Activated CD4-positive, alpha-beta T cell treated with anti-CD3 and anti-CD28 coated beads for 4 hours (primary cell): ENCODE measurements at places on chromosomes 1 and 21.

GRCh38 chr1:34060901-34061415 is 104.1 kb downstream of the CSMD2 start:
- DNase-seq = no peak

- no peak for DNase-seq
These were observed 175.7 kb downstream of the EIF4G3 start for GRCh38 chr1:21001042-21001441.

- no peak for DNase-seq
These were observed 3.5 kb upstream of the C1orf116 start for GRCh38 chr1:207035877-207036551.

- DNase-seq = no peak
These were observed 7.4 kb downstream of the IFFO2 start for GRCh38 chr1:18948913-18949685.

- no peak for DNase-seq
These were observed 8.1 kb upstream of the SLX9 start for GRCh38 chr21:44931501-44932407.

- no peak for DNase-seq
These were observed 111.8 kb upstream of the PRMT6 start for GRCh38 chr1:106944721-106945120.

- no peak for DNase-seq
These were observed 93.8 kb downstream of the C21orf91 start for GRCh38 chr21:17725339-17725738.

DNA sequence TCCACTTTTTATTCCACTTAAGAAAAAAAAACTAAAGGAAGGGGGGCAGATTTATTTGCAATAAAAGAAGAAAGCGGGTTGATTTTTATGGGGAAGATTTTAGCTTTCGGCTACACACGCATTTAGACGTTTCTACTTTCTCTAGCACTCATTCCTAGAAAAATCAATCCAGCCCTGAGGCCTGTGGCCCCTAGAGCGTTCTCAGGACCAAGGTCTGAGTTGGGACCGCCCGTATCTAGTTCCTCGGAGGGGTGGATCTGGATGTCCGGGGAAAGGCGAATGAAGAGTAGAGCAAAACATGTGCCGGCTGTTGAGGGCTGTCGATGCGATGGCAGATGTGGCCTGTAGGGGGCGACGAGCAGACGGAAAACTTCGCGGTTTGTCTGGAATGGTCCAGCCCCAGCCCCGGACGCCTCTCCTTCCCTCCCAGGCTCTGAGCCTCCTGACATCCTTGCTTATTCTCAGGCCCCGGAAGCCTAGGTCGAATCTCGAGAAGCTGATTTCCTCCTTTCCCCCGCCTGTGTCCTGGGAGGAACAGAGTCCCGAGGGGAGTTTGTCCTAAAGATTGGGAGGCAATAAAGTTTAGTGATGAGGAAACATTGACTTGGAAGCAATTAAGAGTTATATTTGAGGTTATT is 5.2 kb downstream of the FOXD3 start:
- DNase-seq = no peak

DNA sequence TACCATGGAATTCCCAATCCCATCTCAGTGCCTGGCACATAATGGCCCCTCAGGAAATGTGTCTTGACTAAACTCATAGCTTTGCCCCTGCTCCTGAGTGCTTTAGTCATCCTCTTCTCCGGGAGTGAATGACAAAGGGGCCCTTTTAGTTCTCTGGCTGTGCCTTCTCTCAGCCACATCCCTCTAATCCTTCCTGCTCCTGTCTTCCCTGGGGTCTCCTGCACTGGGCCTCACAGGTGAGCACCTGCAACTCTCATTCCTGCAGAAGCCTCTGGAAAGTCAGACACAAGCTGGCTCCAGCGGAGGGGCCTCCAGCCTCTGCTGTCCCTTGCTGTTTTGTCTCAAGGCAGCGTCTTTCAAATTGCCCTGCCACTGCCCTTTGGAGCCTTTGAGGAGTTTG is 14.0 kb upstream of the ETV3L start:
- no peak for DNase-seq

- DNase-seq = no peak
These were observed 44.1 kb upstream of the CYYR1 start for GRCh38 chr21:26617176-26617575.

DNA sequence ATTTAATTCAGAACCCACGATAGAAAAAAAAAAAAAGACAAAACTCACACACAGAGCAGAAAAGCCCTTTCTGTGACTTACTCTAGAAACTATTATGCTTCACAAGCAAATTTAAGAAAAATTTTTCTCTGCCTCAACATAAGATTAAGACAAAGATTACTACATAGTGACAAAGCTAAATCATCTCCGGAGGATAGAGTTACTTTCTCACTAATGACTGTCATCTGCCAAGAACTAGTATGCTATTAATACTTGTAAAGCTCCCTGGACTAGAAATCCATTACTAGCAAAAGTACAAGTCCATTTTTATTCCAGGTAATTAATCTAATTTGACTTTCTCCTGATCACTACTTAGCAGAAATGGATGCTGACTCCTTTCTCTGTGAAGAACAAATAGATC is 25.9 kb downstream of the GREM2 start:
- DNase-seq = no peak

DNA sequence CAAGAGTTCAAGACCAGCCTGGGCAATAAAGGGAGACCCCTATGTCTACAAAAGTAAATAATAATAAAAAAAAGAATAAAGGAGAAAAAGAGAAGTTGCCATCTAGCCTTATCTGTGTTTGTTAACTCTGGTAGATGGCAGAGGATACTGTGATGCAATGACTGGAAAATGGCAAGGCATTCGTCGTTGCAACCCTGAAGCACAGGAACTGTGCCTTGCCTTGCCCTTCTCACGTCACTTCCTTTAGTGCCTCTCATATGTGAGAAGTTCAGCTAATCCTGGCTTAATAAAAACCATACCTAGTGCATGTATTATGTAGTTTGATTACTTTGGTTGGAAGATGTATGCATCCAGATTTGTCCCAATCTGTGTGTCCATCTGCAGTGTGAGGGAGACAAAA is 25.8 kb upstream of the PIGC start:
- no peak for DNase-seq

DNA sequence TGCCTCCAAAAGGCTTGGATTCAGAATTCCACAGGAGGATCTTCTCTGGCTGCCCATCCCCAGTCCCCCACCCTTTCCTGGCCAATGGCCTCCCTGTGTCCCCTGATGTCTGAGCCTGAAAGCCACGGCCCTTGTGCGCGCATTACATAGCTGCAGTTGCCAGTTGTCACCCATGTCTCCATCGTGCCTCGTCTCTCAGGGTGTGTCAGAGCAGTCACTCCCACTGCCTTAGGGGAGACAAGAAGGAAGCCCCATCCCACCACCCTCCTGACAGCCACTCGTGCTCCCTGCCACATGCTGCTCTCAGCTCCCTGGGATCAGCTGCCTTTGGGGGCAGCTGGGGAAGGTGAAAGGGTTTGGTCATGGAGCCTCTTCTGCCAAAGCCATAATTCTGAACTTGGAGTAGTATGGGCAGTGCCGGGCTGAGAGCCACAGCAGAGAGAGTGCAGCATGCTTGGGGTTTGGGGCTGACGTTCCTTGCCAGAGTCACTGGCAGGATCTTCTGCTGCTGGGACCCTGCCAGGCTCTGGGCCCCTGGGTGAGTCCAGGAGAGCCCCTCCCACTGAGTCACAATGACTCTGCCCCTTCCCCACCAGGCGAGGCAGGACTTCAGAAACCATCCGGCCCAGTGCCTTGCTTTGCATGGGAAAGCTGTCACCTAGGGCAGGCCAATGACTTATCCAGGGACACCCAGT is 285.9 kb upstream of the VAMP3 start:
- no peak for DNase-seq

- no peak for DNase-seq
These were observed 62.3 kb downstream of the SLC19A1 start for GRCh38 chr21:45479691-45480675.

GRCh38 chr21:29233611-29234540 is 64.8 kb upstream of the BACH1 start:
- no peak for DNase-seq

DNA sequence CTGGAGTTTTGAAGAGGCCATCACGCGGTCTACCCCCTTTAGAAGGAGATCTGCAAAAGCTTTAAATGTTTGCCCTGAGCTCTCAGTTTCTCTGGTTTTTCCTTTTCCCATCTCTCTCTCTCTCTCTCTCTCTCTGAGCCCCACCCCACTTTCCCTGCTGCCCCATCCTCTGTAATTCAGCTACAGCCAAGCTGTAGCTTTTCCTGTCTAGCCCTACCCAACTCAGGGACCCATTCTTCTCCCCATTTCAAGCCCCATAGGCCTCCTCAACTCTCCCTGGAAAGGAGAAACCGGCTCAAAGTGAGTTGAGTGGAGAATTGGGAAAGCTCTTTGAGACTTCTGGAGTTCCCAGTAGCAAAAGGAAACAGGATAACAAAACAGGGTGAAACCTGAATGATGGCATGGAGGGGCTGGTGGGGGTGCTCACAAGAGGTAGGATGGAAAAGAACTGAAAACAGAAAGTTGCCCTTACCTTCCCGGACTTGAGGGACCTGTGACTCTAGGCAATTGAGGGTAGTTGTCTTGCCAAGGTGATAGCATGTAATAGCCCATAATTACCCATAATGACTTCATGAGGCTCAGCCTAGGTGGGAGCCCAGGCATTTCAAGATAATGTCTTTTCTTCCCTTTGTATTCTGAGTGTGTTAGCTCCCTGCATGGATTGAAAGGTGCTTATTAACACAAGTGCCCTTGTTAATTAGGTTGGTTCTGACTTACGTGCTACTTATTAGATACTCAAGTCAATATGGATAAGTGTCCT is 84.9 kb downstream of the SLC16A1 start:
- DNase-seq = no peak

DNA sequence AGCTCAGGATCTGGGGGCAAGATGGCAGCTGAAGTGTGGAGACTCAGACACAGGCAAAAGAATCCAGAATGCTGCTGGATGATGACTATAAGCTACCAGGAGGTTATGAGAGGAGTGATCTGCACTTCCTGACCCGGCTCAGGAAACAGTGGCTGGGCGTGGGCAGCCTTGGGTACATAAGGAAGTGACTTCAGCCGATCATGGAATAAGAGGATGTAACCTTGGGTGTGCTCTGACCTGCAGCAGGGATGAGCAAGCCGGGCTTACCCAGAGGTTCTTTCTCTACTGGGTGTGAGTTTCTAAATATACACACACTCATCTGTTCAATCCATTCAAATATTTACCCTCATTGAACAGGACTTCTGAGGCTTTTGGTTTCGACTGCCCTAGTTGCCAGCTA is 62.7 kb downstream of the CD34 start:
- no peak for DNase-seq

GRCh38 chr1:158007667-158008386 is 14.4 kb downstream of the KIRREL1 start:
- DNase-seq = no peak

DNA sequence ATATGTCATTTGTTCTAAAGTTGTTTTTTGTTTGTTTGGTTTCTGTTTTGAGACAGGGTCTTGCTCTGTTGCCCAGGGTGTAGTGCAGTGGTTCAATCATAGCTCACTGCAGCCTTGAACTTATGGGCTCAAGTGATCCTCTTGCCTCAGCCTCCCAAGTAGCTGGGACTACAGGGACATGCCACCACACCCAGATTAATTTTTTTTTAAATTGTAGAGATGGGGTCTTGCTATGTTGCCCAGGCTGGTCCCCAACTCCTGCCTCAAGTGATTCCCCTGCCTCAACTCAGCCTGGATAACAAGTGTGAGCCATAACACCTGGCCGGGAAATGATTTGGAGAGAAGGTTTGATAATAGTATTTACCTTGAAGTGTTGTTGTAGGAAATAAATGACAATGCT is 18.2 kb downstream of the NEXN start:
- DNase-seq = no peak

- DNase-seq = no peak
These were observed 10.2 kb upstream of the CYP4X1 start for GRCh38 chr1:47013293-47013692.
